OCI-M1 (cell line): ENCODE measurements at places on chromosomes 6 and 20.

- no peak for DNase-seq
Observed at GRCh38 chr20:8547035-8547650, 415.1 kb downstream of the PLCB1 start.

DNA sequence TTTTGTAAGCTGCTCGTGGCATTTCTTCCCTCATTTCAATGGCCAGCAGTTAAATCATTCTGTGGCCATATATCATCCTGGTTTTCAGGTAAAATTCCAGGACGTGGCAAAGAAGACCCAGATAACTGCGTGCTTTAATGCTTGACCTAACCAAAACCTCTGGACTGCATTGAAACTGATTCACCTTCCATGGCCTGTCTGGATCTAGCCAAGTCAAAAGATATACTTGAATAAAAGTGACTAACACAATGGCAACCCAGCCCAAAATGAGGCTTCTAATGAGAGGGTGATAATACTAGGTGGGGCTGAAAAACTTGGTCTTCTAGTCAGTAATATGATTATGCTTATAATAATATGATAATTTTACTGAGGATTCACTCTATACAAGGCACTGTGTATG is 16.5 kb upstream of the PCSK2 start:
- no peak for DNase-seq

GRCh38 chr6:130965656-130966055 is 97.4 kb downstream of the EPB41L2 start:
- peak; percentile 17 for DNase-seq

GRCh38 chr6:114576330-114576729 is 233.5 kb upstream of the HS3ST5 start:
- no peak for DNase-seq

DNA sequence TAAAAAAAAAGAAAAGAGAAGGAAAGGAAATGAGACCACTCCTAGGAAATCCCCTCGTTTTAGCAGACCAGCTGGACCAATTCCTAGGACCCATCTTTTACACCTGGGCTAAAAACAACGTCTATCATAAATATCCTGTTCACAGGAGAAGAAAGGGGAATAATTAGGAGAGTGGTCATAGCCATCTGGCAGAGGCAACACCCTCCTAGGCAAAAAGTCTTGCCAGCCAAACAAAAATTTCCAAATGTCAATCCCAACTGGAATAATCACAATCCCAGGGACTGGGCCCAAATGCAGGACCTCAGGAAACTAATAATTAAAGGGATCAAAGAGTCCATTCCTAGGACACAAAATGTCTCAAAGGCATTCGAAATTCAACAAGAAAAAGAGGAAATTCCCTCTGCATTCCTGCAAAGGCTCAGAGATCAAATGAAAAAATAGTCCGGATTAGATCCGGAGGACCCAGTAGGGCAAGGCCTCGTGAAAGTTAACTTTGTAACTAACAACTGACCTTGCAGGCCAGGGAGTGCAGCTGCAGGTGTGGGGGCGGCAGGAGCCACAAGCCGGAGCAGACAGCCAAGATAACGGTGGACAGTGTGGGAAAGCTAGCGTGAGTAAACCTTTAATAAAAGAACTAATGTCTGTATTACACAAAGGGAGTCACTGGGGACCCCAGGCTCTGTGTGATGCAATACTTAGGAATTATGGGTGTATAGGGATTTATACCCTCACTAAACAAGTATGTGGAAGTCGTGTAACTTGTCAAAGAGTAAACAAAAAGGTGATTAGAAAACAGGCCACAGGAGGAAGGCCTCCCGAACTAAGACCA is 11.7 kb downstream of the LCA5 start:
- DNase-seq: peak; percentile 87

- no peak for DNase-seq
Observed at GRCh38 chr20:1204113-1204512, 859 bp downstream of the C20orf202 start.

DNA sequence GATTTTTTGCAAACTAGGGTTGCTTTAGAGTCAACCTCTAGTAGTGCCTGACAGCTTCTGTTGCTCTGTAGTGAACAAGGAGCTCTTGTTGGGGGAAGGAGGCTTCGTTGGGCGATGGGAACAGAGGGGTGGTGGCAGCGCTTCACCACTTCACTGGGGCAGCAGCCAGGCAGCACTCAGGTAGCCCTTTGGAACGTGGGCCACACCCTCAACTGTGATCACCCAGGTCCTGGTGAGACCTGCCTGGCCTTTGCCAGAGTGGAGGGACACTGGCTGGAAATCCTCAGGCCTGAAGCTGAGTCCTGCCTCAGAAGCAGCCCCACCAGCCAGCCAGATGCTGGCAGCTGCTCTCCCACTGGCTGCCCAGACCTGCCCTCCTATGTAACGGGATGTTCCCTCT is 10.4 kb upstream of the EDN3 start:
- DNase-seq: no peak

DNA sequence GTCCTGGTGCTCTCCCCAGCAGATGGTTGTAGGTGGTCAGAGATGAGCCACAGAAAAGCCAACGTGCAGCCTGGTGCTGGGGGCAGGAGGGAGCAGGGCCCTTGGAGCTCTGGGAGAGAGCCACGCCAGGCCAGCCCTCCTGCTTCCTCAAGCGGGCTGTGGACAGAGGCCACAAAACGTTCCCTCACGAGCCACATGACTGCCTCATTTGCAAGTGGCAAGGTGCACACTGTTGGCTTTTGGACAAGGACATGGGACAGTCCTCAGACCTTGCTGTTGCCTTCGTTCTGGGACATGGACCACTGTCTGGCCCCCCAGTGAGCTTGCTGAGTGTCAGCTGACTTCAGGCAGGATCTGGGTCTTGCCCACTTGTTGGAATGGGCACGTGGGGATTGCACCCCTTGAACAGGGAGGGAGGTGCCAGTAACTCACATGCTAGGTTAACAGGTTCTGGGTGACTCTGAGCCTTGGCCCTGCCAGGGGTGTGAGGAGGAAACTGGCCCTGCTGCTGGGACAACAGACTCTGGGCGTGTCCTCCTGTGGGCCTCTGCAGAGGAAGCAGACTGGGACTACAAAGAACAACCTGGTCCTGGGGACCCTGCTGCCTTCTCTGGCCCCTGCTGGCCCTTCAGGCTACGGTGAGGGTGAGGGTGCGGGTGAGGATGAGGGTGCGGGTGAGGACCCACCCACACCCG is 2.6 kb downstream of the SLCO4A1 start:
- no peak for DNase-seq

- DNase-seq: peak; percentile 80
Observed at GRCh38 chr6:6890400-6890858, 217.3 kb upstream of the RREB1 start.

- peak; percentile 51 for DNase-seq
Observed at GRCh38 chr20:35511814-35512420, 17.5 kb downstream of the C20orf173 start.

- no peak for DNase-seq
Observed at GRCh38 chr6:51266604-51267003, 447.9 kb downstream of the TFAP2B start.

DNA sequence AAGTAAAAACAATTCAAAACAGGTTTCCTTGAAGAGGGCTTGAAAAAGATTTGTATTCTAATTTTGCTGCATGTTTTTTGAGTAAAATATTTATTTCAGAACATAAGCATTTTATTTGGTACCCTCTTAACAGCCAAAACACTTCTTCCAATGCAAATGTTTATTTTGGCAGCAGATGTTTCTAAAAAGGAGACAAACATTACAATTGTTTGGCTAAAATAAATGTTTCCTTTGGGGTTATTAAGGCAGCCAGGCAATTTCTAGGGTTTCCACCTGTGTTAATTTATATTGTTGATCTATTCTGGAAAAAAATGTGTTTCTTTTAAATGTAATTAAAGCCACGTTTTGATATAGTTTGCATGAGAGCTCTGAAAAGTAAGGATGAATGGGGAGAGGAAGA is 56.6 kb downstream of the ARID1B start:
- DNase-seq: no peak

DNA sequence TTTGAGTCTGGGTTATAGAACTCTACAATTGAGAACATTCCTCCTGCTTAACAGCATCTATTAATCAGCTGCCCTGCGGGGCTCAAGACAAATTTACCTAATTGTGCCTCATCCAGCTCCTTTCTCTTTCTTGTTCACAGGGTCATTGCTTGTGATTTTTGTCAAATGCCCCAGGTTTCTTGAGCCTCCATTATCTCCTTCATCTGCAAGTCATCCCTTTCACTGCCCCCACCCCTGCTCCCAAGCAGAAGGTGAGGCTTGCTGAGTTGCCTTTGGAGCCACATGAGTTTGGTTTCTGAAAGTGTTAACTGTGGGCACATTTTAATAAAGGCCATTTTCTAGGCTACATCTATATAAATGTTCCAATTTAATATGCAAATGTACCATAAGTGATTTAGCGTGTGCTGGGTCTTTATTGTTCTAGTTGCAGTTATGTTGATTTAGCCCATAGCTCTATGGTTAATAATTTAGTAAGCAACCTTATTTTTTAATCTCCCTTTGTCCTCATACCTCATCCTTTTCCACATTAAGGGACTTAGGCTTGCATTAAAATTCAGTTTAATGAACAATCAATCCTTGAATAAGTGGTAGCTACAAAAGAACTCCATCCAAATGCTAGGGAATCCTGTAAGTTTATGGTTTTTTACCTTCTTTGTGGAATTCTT is 56.1 kb downstream of the VSTM2L start:
- DNase-seq: no peak

GRCh38 chr20:21105429-21106170 is 558 bp downstream of the LINC00237 start:
- no peak for DNase-seq

DNA sequence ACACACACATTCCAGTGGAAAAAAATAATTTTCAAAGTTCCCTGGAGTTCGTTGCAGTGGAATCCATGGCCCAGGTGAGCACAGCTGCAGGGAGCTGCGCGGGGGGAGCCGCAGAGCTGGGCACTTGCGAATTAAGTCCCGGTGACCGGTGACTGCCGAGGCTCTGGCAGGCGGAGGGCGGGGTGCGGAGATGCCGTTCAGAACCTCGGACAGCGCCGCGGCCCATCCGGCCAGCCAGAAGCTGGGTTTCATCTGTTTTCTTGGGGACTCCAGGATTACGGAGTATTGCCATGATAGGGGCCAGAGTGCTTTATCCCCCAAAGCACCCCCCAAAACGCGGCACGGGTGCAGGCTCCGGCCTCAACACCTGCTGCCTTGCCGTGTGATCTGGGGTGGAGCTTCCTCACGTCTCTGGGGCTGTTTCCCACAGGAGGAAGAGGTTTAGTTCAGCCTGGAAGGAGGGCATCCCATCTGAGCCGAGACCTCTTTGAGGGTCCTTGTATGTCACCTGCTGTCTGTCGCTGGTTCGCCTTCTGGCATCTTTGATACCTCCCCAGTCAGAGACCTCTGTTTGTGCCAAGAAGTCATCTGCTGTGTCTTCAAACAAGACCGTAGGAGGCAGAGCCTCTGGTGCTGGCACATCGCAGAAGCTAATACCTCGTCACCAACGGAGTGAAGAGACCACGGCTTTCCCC is 99.4 kb downstream of the YTHDF1 start:
- peak; percentile 17 for DNase-seq

GRCh38 chr6:105561486-105561885 is 158.6 kb upstream of the PREP start:
- no peak for DNase-seq

GRCh38 chr6:161261325-161261724 is 12.5 kb downstream of the AGPAT4 start:
- DNase-seq: no peak

- DNase-seq: peak; percentile 26
Observed at GRCh38 chr20:61874421-61875068, 191.1 kb downstream of the TAF4 start.

DNA sequence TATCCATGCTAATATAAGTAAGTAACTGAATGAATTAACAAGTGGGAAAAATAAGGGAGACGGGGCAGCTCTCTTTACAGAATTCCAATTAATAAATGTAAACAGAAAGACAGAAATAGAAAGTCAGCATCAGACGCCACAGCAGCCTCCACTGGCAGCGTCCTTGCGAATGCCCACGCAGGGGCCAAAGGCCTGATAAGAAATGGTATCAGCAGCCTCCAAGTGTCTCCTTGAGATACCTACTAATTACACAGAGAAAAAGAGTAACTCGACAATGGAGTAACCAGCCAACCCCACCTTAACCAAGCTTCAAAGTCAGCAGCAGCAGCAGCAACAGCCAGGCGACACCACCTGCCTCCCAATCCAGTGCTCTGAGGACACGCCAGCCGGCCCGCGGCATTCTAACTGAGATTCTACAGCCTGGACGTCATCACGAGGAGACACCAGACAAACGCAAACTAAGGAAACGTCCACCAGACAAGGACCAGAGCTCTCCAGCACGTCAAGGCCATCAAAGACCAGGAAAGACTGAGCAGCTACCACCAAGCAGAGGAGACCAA is 78.8 kb downstream of the TAF4 start:
- no peak for DNase-seq

DNA sequence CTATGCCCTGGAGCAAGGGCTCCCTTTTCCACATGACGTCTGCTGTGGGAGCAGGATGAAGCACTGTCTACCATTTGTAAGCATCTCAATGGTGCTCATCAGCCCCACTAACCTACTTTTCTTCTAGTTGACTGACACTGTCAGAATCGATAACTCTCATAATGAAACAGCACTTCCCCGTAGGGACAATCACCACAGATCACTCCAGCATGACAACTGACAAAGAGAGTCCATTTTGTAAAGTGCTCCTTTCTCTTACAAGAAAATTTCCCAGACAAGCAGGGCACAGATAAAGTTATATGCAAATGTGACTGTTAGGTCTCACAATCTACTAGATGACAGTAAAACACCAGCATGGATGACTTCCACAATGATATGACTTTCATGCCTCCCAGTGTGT is 46.4 kb downstream of the HEBP2 start:
- DNase-seq: no peak

- DNase-seq: no peak
Observed at GRCh38 chr6:84448331-84448730, 220.9 kb upstream of the CEP162 start.

GRCh38 chr6:118740372-118740771 is 89.0 kb upstream of the CEP85L start:
- DNase-seq: peak; percentile 51

GRCh38 chr6:79536585-79536953 is 661 bp downstream of the LCA5 start:
- peak; percentile 72 for DNase-seq

- DNase-seq: peak; percentile 73
Observed at GRCh38 chr6:80742481-80742880, 636.0 kb downstream of the BCKDHB start.

GRCh38 chr6:14763616-14764015 is 482.3 kb upstream of the JARID2 start:
- DNase-seq: no peak

GRCh38 chr6:161618831-161619454 is 345.1 kb upstream of the AGPAT4 start:
- peak; percentile 91 for DNase-seq

DNA sequence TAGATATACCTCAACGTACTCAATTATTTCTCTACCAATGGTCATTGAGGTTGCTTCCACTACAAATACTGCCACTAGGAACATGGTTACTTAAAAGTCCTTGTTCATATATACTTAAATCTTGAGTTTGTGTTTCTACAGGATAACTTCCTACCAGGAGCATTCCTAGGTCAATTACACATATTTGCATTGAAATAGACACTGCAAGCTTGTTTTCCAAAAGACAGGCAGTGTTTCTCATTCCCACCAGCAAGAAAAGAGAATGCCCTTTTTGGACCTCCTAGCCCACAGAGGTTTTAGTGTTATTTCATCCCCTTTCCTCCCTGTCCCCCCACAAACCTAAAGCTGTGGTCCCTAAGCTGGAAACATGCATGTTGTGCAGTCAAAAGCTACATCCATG is 177.3 kb downstream of the ID4 start:
- DNase-seq: no peak

- no peak for DNase-seq
Observed at GRCh38 chr6:61977947-61978346, 308.1 kb downstream of the KHDRBS2 start.
